ENCODE measurements at places on chromosomes 1 and 21.

DNA sequence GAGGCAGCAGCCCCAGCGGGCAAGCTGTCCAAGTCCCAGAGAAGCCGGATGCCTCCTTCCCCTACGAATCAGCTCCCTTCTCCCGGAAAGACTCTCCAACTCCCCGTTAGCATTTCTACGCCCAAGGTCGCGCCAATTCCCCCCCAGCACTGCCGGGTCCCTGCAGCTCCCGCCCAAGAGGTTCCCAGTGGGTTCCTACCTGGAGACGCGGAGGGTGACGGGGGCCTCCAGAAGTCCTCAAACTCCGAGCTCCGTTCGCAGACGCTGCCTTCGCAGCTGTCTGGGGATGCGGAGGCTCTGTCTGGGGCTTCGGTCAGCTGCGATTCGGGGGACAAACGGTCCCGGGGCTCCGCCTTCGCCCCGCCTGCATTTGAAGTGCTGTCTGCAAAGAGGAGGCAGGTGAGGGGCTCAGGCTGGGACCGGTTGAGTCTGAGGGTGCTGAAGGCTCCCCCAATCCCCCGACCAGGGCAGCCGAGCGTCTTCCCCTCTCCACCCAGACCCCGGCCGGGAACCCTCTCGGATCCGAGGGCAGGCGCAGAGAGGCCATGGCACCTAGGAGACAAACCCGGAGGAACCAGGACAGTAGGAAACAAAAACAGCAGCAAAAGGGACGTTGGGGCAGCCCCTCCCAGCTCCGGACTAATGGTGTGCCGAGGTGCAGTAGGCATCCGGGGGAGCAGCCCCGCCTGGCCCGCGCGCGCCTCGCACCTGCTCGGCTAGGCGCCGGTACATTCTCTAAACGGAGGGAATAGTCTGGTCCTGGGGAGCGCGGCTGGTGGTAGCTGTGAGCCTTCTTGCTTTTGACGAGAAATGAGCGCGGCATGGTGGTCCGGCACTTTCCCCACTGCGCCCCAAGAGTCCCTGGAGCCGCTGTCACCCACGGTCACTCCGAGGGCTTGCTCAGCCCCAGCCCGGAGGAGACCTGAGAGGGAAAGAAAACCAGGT lies 3.8 kb downstream of the GFI1 start:
- peak; percentile 47 for DNase-seq

DNA sequence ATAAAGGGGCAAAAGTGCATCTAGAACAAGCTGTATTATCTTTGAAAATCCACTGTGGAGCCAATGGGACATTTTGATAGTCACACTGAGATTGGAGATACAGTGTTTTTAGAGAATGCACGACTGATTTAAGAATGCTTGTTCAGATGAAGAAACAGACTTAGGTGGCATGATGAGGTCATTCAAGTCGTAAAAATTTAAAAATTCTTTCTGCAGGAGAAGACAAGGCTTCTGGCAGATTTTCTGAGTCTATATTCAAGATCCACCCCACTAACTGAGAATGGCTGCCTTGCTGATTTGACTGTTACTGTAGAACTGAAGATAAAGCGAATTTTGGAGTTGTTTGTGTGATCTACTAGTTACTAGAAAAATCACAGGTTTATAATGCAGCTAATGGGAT lies 310.6 kb downstream of the LRRC7 start:
- DNase-seq = no peak

DNA sequence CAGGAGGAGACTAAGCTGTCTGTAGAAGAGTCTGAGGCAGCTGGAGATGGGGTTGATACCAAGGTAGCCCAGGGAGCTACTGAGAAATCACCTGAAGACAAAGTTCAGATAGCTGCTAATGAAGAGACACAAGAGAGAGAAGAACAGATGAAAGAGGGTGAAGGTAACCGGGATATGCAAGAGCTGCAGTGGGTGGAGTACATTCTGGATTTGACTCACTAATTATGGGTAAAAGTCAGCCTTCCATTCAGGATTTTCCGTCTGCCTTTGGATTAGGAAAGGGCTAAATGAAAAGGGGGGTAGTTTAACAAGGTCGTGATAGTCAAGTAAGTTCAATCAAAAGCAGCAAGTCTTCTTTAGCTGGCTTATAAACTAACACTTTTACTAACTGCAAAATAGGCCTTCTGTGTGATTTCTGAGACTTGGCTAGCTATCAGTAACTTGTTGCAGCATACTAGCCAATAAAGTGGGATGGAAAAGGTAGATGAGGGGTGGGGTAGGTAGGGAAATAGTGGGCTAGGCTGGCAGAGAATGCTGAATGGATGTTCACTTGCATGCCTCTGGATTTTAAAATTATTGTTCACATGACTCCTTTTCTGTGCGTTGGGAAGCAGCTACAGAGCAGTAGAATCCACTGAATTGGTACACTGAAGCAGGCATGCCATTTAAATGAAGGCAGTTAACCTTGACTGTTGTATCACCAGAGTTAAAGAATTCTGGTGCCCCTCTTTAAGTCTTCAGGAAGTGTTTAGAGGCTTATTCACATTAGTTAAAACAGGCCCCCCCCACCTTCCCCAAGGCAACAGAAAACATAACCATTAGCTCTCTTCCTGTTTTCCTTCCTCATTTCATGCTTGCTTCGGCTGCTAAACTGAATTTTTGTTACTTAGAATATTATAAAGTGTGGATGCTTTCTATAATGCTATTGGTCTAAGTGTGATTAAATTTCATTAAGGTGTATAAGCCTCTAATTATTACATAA lies 15.4 kb downstream of the CCDC17 start:
- DNase-seq = no peak

DNA sequence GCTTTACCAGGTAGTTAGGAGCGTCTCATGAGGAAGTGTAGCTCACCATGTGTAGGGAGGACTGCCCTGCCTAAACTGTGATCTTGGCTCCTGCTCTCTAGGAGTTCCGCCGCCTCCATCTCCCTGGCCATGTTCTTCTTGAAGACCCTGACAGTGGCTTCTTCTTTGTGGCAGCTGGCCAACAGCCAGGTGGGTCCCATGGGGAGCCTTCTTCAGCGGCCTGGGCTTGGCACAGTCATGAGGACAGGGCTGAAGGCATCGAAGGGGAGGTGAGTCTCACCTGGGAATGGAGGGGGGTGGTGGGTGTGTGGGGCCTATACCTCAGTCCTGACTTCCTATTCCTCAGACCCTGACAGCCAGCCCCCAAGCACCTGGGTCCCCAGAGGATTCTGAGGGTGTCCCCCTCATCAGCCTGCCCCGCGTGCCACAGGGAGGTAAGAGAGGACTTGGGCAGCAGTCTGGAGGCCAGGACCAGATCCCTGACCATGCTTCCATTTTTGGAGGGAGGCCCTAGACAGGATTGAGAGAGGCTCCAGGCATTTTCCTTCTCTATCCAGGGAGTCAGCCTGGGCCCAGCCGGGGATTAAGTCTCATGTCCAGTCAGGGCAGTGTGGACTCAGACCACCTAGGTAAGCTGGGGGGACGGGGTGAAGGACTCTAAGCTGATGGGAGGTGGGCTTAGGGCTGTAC lies 21.4 kb downstream of the HYI start:
- DNase-seq = no peak

DNA sequence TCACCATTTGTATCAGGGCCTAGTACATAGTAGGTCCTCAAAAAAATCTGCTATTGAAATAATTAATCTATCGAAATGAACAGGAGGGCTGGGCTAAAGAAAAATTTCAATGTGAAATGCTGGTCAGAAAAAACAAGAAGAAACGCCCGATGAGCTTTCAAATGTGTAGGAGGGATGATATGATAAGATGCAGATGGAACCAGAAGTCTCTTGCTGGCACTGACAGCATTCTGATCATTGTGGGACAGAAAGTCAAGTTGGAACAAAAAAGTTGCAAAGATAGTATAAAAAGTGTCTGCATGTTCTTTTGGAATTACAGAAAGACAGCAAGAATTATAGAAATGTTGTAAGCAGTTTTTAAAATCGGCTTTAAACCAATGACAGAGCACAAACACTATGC lies 11.1 kb downstream of the G0S2 start:
- no peak for DNase-seq

- DNase-seq = no peak
These were observed 25.8 kb downstream of the OSBPL9 start for GRCh38 chr1:51642739-51643142.

DNA sequence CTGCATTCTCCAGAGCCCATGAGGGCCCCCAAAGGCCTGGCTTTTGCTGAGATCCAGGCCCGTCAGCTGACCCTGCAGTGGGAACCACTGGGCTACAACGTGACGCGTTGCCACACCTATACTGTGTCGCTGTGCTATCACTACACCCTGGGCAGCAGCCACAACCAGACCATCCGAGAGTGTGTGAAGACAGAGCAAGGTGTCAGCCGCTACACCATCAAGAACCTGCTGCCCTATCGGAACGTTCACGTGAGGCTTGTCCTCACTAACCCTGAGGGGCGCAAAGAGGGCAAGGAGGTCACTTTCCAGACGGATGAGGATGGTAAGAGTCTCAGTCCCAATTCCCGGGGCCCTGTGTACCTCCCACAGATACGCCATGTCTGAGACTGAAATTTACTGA lies 39.1 kb downstream of the PTPRU start:
- DNase-seq = no peak

DNA sequence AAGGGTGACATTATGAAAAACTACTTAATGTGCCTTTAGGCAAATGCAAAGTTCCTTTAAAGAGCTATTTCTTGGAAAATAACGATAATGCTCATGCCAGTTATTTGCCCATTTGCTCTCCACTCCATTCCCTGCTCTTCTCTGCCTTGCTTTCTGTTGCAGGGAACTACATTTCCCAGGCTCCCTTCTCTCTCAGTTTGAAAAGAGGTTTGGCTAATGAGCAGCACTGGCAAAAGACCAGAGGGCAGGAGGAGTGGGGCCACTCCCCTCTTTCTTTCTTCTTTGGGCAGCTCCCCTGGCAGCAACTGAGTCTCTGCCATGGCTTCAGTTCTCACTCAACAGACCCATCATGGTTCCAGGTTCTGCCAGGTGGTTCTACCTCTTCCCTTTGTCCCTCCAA lies 130.5 kb downstream of the RWDD3 start:
- no peak for DNase-seq

- DNase-seq = no peak
These were observed 34.8 kb upstream of the SLC35F3 start for GRCh38 chr1:233869680-233870079.

DNA sequence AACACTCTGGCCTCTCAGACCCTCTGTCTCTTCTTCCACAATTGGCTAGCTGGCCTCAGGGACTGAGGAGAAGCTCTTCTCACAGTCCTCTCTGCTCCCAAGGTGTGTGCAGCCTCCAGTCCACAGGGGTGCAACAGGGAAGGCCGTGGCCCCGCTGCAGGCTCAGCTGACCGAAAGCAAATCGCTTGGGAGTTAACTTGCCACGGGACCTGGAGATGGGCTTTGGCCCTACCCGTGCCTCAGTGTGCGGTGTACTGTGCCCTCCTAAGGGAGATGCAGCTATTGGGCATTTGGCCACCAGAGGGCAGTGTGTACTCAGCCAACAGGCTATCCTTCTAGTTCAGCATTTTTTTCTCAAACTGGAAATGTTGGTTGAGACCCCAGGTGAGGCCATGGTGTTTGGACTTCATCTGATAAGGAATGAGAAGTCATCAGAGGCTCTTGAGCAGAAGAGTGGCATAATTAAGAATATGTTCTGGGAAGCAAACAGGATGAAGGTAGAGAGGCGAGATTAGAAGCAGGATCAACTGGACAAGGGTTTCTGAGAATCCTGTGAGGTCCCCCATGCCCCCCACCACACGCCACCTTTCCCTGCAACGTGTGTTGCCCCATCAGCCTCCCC lies 42.5 kb upstream of the TMEM125 start:
- peak; percentile 82 for DNase-seq

DNA sequence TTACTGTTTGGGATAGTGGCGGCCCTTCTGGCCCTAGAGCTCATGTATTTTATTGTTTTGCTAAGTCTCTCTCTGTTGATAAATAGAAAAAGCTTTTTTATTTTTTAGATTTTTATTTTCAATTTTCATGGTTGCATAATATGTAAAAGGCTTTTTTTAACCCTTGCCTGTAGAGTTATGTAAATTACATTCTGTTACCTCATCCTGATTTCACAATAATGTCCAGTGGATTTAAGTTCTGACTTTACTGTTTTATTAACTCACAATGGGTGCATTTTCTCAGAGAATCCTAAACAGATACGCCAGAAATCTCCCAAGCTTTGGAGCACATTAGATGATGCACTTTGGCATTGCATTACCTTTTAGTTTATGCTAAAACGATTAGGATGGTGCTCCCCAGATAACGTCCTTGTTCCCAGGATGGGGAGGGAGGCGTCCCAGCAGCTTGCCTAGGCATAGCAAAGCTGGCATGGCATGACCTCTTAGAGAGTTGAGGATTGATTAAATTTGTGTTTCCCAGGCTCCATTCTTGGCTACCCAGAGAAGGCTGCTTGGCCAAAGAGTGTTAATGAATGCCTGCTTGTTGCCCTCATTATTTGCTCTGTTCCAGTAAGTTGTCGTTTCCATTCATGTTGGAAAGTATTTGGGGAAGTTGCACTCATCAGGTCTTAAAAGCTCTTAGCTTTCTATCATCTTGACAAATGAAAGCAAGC lies 17.1 kb downstream of the UTP25 start:
- no peak for DNase-seq

DNA sequence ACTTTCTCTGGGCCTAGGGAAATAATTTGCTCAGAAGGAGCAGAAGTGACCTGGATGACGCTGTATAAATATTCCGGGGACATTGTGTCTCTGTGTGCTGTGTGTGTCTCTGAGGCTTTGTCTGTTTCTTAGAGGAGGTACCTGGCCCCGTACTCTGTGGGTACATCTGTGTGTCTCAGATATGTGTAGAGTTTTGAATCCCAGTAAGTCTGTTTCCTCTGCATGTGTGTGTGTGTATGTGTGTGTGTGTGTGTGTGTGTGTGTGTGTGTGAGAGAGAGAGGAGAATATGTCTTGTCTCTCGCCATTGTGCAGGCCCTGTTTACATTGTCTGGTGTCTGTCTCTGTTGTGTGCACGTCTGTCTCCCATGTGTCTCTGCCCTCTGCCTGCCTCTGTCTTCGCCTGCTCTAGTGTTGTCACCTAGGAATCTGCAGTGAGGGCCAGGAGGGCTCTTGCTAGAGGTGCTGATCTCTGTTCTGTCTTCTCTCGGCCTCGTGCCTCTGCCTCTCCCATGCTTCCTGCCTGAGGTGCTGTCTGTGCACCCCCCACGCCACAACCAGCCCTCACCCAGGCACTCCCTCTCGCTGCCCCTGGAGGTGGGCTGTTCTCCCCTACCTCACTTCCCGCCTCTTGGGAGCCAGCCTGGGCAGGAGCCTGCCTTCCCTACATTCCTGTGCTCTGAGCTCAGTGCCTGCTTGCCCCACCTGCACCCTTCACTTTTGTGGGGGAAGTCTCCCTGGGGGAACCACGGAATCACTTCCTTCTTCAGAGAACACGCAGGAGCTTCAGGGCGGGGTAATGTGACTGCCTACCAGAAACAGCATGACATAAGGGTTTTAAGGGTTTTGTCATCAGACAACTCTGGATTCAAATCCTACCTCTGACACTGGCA lies 5.9 kb downstream of the MAP7D1 start:
- DNase-seq = peak; percentile 30

GRCh38 chr1:6646499-6647148 lies 22.0 kb downstream of the THAP3 start:
- DNase-seq = peak; percentile 57
